ENCODE measurements at places on chromosomes 2 and 18.

GRCh38 chr2:233973786-233974185 is 56.6 kb downstream of the TRPM8 start:
- DNase-seq: no peak

GRCh38 chr2:234983011-234983726 is 31.4 kb downstream of the SH3BP4 start:
- DNase-seq: no peak

GRCh38 chr2:23268467-23269263 is 116.3 kb upstream of the KLHL29 start:
- no peak for DNase-seq

DNA sequence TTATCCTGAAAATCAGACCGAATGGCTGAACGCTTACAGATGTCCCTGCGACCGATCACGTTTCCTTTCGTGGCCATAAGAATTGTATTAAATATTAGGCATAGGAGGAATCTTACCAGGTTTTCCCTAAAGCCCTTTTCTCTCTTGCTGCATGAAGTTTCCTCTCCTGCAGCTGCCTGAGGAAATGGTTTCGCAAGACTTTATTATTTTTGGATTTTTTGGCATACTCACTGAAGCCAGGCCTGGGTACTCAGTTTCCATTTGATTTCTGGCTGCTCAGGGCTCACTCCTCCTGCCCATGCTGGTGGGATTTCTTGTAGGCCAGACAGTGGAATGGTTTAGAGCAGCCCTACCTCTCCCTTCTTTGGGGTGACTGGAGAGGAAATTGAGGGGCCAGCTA is 114.0 kb downstream of the KLHL29 start:
- no peak for DNase-seq

DNA sequence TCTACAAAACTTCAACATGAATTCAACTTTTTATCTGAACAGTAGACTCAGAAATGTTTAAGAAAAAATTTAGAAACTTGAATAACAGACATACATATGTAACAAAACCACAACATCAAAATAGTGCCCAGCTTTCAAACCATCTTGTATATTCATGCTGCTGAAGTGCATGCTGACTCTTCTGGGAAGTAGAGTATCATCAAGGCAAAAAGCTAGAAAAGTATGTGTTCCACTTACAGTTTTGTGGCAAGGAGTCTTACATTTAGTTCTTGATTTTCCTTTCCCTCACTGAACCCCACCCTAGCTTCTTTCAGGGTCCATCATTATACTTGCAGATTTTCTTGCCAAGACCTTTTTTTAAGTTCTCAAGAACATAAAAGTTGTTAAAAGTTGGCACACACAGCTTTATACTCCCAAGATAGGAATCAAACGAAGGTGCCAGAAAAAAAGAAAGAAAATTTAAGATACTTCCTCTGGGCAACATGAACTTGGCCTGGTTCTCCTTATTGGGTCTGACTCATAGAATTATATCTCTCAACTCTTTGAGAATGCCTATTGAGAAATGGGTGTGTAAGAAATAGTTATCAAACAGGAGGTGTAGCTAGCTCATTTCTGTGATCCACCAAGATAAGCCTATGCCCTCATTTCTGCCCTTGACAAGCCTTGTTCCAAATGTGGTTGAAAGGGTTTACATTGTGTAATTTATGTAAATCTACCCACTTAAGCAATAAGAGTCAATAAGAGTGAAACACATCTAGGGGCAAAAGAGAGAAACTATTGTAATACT is 667.6 kb upstream of the ACVR2A start:
- no peak for DNase-seq

- no peak for DNase-seq
Observed at GRCh38 chr2:62297624-62298010, 101.7 kb downstream of the B3GNT2 start.

DNA sequence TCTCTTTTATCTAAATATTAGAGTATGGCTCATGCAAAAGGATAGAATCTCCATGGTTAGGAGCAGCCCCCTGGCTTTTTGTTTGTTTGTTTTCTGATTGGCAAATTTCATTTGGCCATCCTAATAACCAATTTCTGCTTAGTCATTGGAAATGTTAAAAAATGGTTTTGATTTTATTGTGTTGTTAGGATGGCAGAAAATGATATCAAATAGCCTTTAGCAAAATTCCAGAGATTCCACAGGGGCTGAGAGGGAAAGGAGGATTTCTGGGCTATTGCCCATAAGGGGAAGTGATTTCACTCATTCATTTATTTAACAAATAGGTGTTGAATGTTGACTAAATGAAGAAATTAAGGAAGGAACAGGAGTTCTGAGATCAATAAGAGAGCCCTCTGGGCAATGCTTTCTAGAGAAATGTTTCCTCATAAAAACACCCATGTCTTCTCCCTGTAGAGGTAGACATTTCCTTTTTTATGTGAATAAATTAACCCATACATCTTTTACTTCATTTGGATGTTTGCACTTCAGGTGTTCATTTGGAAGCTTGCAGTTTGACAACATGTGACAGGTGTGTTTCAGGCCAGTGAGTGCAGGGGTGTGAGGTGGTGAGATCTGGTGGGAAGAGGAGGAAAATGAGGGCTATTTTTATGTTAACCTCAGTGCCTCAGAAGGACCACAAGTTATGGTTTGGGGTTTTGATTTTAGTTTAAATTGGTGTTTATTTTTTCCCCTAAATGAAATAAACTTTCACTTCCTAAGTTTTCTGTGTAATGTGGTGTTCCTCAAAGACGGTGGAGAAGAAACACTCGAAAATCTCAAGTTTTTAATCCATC is 61.7 kb upstream of the EPC2 start:
- no peak for DNase-seq

DNA sequence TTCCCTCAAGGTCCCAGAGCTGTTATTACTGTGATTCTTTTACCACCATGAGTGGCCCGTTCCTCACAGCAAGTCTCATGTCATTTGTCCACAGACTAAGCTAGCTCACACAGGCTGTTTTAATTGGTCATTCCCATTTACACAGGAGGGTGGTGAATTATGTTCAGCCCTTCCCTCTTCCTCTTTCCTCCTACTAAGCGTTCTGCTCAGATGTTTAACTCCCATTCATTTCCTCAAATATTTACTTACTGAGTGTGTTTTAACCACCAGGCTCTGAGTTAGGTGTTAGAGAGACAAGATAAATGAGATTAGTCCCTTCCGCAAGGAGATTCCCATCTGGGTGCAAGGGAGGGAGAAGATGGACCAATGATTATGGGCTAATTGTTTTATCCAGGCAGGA is 403.6 kb upstream of the ACVR2A start:
- no peak for DNase-seq

DNA sequence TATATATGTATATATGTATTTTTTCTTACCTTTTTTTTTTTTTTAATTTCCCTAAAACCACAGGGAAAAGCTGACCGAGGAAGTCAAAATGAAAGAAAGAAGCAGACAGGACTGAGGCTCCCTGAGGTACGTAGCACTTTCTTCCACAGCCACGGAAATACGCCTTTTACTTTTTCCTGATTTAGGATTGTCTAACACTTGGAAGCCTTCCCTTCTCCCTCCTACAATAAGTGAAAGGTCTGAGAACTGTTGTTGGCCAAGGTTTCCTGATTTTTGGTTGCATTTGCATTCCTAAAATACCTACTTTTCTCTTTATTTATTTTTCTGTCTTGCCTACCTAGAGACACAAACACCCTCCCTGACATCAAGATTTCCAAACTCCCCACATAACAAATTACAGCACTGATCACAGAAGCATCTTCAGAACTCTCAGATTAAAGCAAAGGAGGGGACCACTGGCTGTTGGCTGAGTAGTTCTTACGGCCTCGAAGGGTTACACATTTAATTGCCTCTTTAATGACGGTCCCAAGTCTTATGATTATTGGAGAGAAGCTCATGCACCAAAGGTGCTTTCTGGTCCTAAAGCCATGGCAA is 778.5 kb upstream of the FANCL start:
- DNase-seq: no peak

DNA sequence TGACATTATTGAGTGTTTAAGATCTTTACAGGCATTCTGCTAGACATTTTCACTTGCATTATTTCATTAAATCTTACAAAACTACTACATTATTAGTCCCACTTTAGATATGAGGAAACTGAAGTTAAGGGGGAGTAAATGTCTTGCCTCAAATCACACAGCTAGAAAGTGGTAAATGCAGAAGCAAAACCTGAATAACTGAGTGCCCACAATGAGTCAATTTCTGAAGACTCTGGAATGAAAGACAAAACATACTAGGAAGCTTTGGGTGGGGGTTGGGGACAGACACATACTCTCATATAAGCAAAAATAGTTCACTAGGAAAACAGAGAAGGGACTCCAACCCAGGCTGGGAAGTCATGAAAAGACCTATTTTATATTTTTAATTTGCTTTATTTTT is 214.4 kb upstream of the LRATD1 start:
- DNase-seq: no peak

- DNase-seq: no peak
Observed at GRCh38 chr18:59096098-59096789, 43.4 kb upstream of the SEC11C start.

- no peak for DNase-seq
Observed at GRCh38 chr2:100238471-100238870, 83.8 kb downstream of the LONRF2 start.

- no peak for DNase-seq
Observed at GRCh38 chr2:193695367-193695766, 1500.6 kb upstream of the TMEFF2 start.

DNA sequence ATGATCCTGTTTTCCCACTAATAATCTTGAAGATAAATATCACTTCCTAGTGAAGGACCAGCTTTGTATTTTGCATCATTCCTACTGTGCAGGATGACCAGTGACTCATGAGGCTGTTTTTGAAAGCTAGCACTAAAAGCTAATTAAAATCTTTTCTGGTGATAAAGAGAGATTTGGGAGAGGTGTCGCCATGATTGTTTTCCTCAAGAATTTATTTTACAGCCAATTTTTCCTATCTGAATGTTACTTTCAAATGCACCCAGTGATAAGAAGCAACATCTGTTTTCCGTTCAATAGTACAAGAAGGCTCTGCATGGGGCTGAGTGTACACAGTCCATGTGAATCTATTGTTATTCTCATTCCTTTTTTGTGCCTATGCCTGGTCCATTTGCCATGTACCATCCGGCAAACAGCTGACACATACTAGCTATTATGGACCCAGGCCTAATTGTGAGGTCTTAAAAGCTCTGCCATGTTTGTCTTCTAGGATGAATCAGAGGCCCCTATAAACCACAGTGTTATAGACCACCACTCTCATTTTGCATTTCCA is 28.4 kb downstream of the MEIS1 start:
- no peak for DNase-seq

- no peak for DNase-seq
Observed at GRCh38 chr2:224982226-224982625, 60.0 kb downstream of the DOCK10 start.

DNA sequence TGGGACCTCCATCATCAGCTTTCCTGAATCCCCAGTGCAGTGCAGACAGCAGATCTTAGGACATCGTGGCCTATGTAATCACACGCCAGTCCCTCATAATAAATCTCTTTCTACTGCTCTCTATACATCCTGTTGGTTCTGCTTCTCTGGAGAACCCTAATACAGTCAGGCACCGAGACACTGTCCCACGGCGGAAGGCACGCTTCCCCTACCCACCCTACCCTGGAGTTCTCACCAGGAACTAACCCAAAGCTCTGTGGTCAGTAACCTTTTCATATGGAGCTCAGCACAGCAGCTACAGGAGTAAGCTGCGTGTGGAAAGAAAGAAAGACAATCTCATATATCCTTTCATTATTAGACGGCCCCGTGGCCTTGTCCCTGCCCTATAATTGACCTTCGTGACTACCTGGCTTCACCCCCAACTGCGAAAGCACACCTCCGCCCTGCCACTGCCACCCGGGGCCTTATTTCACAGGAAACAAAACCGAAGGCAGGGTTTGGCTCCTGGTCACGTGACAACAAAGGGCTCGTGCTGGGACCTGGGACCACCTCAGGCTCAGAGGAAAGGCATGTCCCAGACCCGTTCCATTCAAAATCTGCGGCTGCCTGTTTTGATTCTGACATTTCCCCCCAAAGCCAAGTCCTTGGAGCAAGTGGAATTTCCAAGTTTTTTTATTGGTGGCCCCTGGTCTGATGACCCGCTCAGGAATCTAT is 99.7 kb upstream of the ODC1 start:
- no peak for DNase-seq

DNA sequence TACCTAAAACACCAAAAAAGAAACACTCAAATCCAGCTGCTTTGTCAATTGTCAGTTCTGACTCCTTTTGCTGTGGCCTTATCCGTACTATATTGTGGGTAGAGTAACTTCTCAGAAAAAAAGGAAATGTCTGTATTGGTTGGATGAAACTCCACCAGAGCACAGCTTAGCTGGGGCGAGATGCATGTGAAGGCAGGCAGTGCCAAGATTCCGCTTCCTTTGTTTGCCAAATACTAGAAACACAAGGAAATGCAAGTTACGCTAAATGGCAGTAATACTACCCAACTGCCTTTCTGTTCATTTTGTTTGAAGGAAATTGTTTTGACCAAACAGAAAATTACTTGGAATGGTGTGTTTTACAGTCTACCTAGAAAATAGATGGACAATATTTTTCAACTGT is 10.0 kb downstream of the KLF11 start:
- DNase-seq: no peak

GRCh38 chr18:32373995-32374394 is 96.7 kb downstream of the GAREM1 start:
- no peak for DNase-seq

- DNase-seq: no peak
Observed at GRCh38 chr2:25336383-25336841, 5.3 kb downstream of the DNMT3A start.

- no peak for DNase-seq
Observed at GRCh38 chr2:143371616-143372015, 242.4 kb downstream of the ARHGAP15 start.

DNA sequence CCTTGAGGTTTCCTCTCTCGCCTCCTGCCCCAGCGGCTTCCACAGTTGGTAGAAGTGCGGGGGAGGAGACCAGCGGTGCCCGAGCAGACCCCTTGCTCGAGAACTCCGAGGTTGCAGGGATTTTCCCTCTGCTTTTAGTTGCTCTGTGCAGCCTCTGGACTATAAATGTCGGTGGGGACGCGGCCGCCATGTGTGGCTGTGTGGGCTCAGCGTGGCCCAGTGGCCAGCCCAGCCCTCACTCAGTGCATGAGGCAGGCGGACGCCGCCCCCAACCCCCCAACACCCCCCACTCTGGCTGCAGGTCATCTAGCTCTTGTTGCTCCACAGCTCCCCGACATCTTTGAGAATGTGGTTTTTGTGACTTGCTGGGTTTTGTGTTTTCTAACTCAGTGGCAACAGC is 15.3 kb upstream of the D2HGDH start:
- no peak for DNase-seq

GRCh38 chr2:30963184-30963583 is 155.9 kb upstream of the CAPN13 start:
- no peak for DNase-seq

- DNase-seq: no peak
Observed at GRCh38 chr18:10705786-10706185, 180.0 kb downstream of the NAPG start.

Data from activated T-helper 9 cell treated with anti-CD3 and anti-CD28 coated beads, Interleukin-2, amount 50 U/mL, for 16 hours (primary cell).